ENCODE measurements at places on chromosomes 1 and 21.

- no peak for DNase-seq
Observed at GRCh38 chr1:116879478-116880133, 30.1 kb upstream of the PTGFRN start.

DNA sequence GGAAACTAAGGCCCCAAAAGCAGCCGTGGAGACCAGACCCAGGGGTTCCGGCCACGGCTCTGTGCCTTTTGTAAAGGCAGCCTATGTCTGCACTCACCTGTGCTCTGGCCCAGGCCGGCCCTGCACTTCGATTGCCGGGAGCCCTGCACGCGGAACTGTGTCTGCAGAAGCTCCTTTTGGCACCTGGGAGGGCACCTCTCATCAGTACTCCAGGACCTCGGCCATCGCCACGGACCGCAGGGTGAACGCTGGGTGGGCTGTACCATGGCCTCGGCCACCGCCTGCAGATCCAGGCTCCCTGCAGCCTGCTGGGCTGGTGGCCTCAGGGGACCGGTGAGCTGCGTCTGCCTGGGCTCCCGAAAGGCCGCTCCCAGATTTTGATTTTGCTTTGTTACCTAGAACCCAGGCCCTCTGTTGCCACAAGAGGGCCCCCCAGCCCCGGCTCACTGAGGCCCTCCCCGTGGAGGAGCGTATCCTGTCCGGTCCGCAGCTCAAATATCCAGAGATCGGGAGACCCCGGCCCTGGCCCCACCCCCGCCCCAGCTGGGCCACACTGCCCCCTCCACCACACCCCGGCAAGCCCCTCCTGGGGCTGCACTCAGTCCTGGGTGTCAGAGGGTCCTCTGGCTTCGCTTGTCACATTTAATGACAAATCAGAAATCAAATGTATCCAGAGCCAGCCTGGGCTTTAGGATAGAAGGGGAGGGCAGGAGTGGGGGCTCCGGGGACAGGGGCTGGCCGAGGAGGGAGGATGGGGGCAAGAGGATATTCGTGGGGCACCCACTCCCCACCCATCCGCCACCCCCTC lies 60.2 kb upstream of the PDE9A start:
- DNase-seq, result peak; percentile 82

DNA sequence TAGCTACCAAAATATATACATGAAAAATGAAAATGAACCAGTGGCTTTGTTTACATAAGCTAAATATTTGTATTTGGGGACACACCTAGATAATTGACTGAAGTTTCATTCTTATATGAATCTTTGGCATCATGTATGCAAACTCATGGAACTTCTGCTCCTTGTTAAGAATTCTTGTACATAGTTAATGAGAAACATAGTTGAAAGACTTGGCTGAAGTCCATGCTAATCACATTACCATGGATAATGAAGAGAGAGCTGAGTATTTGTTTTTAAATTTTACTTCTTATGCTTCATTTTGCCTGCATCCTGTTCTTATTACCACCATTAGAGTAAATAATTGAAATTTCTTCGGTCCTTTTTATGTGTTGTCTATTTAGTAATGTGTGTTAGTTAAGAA lies 108.8 kb downstream of the LRRC53 start:
- no peak for DNase-seq

GRCh38 chr1:228515200-228515834 lies 28.1 kb downstream of the RNF187 start:
- DNase-seq, result no peak

- no peak for DNase-seq
Observed at GRCh38 chr1:220754212-220754917, 6.2 kb downstream of the MTARC2 start.

DNA sequence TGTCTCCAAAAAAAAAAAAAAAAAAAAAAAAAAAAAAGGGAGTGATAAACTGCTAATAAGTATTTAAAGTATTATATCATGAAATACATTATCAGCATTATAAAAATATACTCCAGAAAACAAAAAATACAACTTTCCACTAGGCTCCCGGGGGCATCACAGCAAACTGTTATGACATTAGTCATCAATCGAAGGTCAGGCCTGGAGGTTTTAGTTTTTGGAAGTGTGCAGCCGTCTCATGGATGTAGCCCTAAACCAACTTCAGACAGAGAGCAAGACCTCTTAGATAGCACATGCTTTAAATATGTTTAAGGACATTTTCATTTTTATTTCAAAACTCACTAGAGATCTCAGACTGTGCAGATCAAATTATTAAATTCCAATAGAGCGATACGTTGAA lies 106.3 kb downstream of the RERE start:
- DNase-seq, result no peak

GRCh38 chr1:103783944-103784377 lies 34.3 kb downstream of the AMY1C start:
- no peak for DNase-seq
